ENCODE measurements at places on chromosomes 6 and 20.

GRCh38 chr6:157322792-157323254, 496 bp downstream of the TMEM242 start:
- peak; percentile 62 for DNase-seq

DNA sequence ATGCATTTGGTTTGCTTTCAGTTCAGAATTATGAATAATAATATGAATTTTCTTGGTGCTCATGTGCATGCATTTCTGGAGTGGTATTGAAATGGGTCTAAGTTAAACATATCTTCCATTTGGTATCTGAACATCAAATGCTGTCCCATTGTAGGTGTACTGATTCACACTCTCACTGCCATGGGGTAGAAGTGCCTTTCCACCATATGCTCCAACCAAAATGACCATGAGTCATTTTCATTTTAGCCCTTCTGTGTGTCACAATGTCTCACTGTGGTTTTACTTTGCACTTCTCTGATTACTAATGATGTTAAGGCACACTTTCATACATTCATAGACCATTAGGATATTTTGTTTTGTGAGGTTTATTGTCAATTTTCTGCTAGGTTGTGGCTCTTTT, 211.9 kb downstream of the HAO1 start:
- DNase-seq = no peak

DNA sequence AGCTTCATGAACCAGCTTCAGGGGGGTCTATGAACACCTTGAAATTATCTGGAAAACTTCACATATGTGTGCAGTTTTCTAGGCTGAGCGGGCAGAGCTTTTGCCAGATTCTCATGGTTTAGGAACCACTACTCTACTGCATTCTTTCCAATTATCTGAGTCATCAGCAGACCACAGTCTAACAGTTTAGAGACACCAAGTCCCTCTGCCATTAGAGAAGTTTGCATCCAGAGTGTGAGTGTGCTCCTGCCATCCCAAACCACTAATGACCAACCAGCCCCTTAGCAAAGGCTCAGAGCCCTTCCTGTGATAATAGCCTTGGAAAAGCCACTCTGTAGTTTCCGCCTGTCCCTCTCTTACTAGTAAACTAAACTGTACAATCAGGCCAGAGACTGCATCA, 96.8 kb downstream of the PHACTR1 start:
- no peak for DNase-seq

GRCh38 chr6:132084811-132085509, 133.8 kb upstream of the CCN2 start:
- DNase-seq = no peak

GRCh38 chr6:70225055-70225454, 77.8 kb downstream of the COL9A1 start:
- no peak for DNase-seq

DNA sequence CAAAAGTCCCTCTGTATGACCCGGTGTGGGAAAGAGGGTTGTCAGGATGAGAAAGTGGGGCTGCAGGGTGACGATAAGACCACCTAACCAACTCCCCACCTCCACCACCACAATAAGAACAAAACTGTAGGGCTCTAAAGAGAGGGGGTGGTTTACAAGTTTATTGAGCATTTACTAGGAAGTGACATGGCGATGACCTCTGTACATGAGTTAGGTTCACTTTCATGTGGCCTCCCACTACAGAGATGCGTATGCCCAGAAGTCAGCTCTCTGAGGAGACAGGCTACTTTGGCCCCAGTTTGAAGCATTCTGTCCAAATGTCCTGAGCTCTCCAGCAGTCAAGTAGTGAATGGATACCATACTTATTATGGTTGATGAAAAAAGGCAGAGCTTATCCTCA, 28.7 kb upstream of the PI16 start:
- no peak for DNase-seq
